8988T (cell line): ENCODE measurements at places on chromosomes 11 and 22.

GRCh38 chr11:121754598-121754997 lies 301.8 kb upstream of the SORL1-AS1 start:
- DNase-seq: no peak

DNA sequence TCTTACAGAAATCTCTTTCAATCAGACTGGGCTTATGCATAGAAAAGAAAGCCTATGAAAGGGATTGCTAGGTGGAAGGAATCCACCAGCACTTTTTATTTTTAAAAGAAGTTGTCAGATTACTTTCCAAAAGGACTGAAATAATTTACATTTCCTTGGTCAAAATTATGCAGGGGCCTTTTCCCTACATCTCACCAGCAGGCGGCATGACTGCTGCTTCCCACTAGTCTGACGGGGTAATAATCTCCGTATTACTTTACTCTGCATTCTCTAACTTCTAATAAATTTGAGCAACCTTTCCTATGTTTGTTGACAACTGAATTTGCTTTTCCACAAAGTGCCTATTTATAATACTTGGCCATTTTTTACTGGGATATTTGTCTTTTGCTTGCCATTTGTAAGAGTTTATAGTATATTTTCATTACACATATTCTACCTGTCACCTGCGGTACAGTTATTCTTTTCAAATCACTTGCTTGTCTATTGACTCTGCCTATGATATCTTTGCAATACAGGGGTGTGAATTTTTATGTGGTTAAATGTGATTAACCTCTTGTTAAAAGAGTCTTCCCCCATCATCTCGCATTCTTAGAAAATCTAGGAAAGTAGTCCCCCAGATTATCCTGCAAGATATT lies 51.9 kb upstream of the USP47 start:
- no peak for DNase-seq

GRCh38 chr22:46269564-46269963 lies 1.8 kb downstream of the TTC38 start:
- no peak for DNase-seq

DNA sequence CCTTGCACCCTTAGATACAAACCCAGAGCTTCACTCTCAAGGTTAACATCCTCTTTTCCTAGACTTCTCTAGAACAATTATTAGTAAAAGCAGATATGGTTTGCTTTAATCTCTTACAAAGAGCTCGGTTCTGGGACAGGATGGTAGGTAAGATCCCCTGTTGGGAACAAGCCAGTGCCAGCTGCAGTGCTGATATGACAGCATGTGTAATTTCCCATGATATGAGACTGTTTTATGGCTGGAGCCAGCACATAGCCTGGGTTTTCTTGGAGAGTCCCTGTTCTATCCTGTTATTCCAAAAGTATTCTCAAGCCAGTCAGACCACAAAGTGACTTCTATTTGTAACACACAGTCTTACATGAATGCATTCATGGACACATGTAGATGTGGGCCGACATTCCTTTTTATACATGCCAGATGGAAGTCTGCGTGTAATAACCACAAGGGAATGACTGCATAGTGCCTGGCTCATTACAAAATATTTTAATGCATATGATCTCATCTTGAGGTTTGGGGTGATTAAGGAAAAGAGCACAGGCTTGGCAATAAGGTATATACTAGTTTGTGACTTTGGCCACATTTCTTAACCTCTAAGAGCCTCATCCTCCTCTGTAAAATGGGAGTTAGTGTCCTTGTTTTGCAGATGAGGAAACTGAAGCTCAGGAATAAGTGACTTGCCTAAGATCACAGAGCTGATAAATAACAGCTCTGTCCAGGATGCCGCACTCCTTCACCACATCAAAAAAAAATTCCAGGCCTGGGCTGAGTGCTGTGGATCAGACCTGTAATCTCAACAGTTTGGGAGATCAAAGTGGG lies 21.8 kb downstream of the CLMP start:
- DNase-seq: no peak

- no peak for DNase-seq
Measured at GRCh38 chr11:130095326-130095725, 25.6 kb downstream of the APLP2 start.

GRCh38 chr11:58958500-58958899 lies 19.2 kb downstream of the GLYATL1 start:
- DNase-seq: no peak

- DNase-seq: no peak
Measured at GRCh38 chr11:126929179-126930061, 71.2 kb downstream of the KIRREL3 start.

DNA sequence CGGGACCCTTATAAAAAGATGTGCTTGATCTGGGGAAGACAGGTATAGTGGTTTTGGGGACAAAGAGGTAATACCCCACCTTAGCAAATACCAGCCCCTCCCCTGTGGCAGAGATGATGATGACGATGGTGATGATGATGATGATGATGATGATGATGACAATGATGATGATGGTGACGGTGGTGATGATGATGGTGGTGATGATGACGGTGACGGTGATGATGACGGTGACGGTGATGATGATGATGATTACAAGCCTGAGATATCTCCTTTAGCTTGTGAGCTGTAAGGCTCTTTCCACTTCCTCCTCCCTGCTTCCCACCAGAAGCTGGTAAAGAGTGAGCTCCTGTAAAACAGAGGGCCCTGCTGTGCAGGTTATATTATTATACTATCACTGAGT lies 89.5 kb upstream of the TMEM45B start:
- no peak for DNase-seq
